DMS79 (cell line): ENCODE measurements at places on chromosomes 3 and 15.

- no peak for DNase-seq
Measured at GRCh38 chr3:123283657-123284398, 82.1 kb downstream of the SEC22A start.

DNA sequence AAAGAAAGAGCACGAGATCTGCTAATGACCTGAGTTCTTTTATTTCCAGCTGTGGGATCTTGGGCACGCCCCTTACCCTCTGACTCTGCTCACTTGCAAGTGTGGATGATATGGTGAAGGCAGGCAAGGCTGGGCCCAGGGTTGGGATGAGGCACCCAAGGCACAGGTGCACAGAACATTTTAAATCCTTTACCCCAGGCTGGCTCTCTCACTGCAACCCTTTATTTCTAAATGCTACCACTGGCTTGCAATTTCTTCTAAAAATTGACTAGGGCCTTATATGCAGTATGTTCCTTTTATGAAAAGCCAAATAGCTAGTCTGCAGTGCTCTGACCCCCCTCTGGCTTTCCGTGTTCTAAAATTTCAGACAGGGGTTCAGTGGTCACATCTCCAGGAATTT is 237.7 kb downstream of the VPS13C start:
- DNase-seq, result no peak

GRCh38 chr3:30760040-30760695 is 134.3 kb downstream of the GADL1 start:
- DNase-seq, result no peak

GRCh38 chr15:62618432-62618831 is 424.1 kb upstream of the TPM1 start:
- no peak for DNase-seq

DNA sequence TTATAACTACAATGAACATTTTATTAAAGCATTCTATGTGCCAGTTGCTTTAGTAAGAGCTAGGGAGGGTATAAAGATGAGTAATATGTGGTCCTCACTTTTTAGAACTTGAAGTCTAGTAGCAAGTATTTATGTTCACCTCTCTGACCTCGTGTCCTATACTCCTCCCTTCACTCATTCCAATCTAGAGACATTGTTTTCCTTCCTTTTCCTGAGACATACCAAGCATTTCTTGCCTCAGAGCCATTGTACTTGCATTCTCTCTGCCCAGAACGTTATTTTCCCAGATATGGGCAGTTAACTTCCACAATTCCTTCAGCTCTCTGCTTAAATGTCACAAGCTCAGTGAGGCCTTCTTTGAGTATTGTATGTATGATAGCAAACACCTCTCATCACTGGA is 408.6 kb downstream of the PDCD6IP start:
- no peak for DNase-seq

GRCh38 chr3:117463276-117464115 is 753.9 kb downstream of the TUSC7 start:
- DNase-seq, result no peak

- no peak for DNase-seq
Measured at GRCh38 chr3:64266065-64266931, 41.0 kb upstream of the PRICKLE2 start.

DNA sequence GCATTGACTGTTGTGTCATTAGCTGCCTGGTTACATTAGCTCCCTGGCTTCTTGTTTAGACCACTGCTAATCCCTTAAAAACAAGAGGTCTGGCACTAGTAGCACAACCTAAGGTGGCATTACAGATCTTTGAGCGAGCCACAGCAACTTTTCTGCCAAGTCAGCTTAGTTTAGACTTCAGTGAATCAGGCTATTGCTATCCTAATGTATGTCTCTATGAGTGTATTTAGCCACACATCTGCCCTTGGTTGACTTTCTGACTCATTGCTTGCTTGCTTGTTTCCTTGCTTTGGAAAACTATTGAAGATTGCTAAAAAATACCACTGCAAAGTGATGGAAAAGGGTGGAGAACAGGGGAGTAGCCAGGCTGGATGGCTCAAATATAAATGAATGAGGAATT is 50.2 kb downstream of the CHP1 start:
- DNase-seq, result no peak

DNA sequence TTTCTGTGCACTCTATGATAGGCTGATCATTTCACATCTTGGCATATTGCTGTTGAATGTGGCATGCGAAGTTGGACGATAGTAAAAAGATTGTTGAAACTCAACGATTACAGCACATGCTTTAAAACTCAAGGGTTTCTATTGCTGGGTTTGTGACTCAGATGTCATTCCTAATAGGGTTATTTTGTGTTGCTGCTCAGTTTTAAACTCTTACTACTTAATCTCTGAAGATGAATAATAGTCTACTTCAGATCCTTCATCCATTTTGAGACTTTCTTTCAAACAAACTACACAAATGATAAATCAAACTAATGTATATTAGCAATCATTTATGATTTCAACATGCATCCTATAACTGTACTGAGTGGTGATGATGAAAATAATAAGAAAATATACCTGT is 71.3 kb upstream of the MBNL1 start:
- no peak for DNase-seq

GRCh38 chr3:192930577-192930976 is 12.9 kb upstream of the MB21D2 start:
- no peak for DNase-seq

DNA sequence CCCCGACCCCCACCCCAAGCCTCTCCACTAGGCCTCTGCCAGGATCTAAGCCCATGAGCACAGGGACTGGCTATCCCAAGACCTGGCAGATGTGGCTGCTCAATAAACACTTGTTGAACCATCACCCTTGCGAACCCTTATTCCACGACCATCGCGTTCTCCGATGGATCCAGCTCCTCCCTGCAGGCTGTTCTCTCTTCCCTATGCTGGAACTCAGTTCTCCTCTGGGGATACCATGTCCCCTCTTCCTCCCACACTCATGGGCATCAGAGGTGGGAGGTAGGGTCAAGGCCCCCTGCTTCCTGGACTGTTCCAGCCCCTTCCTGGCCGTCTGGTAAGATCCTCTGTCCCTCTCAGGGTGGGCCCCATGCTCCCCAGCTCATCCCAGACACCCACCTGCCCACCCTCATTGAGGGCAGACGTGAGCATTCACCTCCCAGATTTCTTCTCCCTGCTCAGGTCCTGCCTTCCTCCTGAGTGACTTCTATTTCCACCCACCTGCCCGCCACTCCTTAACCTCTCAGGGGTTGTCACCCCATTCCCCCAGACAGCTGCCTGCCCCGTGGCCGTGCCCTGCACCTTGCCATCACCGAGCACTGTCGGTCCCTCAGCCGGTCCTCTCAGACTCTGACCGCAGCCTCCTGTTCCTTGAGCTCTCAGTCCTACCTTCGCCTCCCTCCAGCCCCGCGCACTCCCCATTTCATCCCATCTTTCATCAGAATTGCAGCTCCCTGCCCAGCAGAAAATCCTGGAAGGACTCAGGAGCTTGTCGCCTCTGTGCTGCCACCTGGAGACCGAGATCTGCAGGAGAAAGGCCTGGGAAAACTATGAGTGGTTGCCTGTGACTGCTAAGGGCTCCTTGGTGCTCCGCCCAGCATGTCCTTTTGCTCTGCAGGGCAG is 42.0 kb downstream of the PML start:
- no peak for DNase-seq

GRCh38 chr15:56411122-56411749 is 46.0 kb downstream of the TEX9 start:
- no peak for DNase-seq

DNA sequence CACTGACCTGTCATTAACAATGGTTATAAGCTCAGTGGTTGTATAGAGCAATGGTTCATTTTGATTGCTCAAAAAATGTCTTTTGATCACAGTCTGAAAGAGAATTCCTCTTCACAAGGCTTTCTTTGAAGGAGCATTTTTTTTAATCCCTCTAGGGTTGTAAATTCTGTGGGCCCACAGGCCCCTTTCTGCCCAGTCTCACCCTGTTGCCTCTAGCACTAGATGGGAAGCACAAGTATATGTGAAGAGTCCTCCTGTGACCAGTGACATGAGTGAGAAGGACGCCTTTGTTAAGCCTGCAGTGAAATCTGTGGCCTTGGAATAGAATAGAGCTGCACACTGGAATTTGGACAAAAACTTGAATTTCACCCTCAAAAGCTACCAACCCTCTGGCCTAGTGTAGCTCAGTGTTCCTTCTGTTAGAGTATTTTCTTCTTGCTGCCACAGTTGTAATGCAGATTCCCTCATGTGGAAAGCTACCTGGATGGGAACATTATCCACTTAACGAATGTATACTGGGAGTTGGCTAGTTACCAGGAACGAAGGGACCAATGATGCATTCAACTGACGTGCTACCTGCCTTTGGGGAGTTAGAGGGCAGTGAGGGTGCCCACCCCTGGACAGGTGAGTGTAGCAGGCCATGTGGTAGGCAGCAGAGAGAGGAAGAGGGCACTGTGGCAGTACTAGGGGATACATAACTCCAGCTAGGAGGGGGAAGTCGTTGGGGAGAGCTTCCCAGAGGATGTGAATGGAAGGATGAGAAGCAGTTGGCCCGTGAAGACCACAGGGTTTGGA is 28.3 kb upstream of the RYR3 start:
- no peak for DNase-seq

DNA sequence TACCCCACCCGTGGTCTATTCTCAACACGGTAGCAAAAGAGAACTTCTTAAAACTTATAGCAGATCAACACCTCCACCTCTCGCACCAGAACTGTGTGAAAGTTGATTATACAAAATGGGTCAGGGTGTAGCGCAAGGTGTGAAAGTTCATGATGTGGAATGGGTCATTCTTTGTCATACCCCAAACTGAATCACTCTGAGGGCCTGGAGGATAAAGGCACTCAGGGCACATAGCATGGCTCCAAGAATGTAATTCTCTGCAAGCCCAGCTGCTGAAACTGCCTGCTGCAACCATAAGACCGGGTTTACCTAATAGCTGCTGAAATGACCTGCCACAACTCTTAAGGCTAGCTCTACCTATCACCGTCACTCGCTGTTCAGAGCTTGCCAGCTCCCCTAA is 70.0 kb downstream of the FOXP1 start:
- DNase-seq, result no peak

- DNase-seq, result no peak
Measured at GRCh38 chr3:112770032-112770626, 76.5 kb downstream of the CD200R1L start.

DNA sequence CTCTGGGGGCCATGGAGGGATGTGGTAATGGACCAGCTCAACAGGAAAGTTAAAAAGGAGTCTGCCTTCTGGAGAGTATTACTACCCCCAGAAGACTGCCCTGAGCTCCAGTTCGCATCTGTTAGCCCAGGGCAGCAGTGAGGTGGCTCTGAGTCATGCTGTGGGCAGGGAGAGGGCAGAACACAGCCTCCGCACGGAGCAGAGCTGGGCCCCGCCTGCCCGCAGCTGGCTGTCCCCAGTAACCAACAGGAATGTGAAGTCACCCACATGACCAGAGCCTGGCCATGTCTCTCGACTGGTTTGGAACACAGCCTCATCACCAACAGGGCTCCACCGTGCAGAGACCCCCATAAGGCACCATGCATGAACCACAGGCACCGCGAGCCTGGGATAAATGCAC is 62.1 kb downstream of the CYFIP1 start:
- DNase-seq, result no peak

- DNase-seq, result peak; percentile 6
Measured at GRCh38 chr15:96181873-96182301, 148.6 kb upstream of the NR2F2 start.

GRCh38 chr15:48596415-48596814 is 49.1 kb downstream of the FBN1 start:
- no peak for DNase-seq

- no peak for DNase-seq
Measured at GRCh38 chr15:26967719-26968269, 3.2 kb upstream of the GABRG3 start.

DNA sequence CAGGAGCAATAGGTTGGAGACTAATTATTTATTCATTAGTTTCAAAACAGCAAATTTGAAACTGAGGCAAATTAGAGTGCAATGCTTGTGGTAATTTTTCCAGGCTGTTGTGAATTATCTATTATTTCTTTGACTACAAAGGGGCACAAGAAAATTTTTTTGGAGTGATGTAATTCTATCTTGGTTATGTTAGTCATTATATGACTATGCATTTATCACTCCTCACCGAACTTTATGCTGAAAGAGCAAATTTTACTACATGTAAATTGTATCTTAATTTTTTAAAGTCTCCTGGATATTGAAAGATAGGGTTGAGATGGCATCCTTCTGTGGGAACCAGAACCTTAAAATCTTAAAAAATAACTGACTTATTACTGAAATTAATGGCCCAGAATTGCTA is 320.0 kb upstream of the ROBO1 start:
- DNase-seq, result no peak

DNA sequence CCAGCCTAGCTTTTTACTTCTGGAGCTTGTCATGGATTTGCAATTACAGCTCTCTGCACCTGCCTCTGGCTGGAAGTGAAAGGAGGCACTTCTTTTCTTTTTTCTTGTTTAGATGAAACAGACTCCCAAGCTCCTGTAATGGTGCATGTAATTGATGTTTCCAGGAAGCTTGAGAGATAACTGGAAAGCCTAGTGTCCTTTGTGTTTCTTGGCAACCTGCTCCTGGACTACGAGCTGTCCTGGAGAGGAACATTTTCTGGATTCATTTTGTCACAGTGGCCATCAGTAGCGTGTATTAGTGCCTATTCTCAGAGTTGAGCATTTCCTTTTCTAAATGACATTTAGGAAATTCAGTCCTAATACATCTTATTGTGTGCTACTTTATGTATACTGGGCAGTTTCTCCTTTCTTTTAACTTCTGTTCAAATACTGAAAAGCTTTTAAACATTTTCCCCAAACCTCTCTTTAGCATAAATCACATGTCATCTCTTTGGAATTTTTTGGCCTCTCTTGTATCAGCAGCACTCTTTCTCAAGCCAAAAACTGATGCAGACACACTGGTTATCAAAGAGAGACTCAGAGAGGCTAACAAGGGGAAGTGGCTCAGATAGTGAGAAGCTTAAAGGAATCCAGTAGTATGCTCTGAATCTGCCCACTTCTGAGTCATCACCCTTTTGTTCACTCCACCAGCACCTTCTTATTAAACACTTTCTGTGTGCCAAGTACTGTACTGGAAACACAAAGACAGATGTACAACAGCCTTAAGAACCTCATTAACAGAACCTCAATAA is 62.6 kb upstream of the SLC2A2 start:
- DNase-seq, result peak; percentile 28

- DNase-seq, result no peak
Measured at GRCh38 chr3:63860776-63861175, 2.8 kb downstream of the THOC7 start.

DNA sequence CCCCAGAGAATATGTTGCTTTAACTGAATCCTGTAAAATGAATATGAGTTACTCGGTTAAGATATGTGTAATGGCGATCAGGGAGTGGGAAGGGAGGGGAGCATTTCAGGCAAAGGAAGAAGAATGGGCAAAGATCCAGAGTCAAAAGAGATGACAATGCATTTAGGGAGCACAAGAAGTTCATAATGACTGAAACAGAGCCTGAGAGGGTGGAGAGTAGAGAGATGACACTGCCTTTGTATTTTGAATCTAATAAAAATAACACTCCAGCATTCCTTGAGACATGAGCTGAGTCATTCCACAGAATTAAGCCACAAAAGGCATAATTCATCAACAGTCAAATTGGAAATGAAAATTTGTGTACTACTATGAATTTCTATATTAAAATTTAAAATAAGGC is 105.3 kb upstream of the PEX5L start:
- no peak for DNase-seq
